ENCODE measurements at places on chromosomes 5 and 9.

DNA sequence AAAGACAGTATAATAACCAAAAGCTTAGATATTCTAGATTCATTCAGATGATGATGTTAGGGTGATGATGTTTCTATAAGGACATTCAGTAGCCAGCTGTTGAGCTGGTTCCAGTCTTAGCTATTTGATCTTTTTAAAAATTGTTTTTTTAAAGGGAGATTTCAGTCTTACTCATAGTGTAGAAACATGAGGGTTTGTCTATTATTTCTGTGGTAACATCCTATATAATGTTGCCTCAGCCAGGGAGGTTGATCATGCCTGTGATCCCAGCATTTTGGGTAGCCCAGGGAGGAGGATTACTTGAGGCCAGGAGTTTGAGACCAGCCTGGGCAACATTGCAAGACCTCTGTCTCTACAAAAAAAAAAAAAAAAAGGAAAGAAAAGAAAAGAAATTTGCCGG, 167.8 kb downstream of the DOCK2 start:
- no peak for DNase-seq

DNA sequence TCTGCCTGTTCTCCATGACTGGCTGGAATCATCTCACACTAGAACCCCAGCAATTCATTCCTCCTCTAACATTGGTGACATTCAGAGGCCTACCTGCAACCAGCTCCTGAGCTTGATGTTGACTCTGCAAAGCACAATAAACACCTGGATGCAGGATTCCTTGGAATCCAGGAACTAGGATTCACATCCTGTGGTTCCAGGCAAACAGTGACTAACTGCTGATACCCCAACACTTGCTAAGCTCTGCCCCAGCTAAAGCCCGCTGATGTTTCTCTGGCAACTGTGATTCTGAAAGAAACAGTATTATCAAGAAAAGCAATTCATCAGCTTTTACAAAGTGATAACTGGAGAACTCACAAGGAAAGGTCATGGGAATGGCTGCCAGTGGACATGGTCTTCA, 29.2 kb downstream of the SUSD1 start:
- DNase-seq: no peak

DNA sequence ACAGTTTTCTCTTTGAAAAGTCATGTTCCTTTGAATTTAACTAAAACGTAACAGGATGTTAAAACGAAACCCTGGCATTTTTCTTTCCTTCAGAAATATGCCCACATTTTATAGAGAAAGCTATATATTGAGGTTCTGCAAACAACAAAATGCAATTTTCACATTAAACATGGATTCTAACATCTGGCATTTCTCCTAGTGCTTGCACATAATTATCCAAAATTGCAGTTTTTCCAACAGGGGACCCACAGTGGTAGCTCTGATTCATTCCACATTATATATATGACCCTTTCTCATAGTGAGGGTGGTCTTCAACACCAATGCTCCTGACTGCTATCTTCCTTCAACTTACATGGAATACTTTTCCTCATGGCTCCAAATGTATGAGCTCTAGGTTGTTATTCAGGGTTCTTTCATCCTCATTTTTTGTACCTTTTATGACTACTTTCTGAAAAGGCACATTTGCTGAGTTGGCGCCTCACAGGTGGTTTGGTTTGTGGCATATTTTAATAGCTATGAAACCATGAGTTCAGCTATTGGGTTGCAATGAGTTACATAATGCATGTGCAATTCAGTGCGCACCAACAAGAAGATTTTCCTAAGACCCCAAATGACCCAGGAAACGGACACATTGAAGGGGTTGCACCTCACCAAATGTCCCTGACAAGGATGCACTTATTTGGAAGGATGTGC, 551.7 kb downstream of the RAB3C start:
- no peak for DNase-seq

DNA sequence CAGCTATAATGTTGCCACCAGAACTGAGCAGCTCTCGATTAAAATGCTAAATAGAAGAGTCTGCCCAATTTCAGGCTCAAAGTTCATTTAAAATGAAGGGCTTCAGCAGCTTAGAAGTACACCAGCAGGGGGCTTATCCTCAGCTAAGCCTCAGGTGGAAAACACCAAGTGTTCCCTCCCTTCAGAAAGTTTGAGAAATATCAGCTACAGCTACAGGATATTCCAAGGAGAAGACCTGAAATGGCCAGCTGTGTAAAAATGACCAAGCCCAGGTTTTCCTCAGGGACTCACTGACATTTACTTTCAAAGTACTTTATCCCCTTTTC, 395.4 kb downstream of the DTWD2 start:
- no peak for DNase-seq

DNA sequence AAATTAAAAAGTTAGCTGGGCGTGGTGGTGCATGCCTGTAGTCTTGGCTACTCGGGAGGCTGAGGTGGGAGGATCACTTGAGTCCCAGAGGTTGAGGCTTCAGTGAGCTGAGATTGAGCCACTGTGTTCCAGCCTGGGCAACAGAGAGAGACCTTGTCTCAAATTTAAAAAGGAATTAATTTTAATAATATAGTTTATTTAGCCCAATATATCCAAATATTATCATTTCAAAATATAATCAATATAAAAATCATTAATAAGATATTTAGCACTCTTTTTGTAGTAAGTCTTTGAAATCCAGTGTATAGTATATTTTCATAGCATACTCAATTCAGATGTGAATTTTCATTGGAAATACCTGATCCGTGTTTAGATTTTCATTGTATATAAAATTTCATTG, 43.2 kb upstream of the ORM1 start:
- no peak for DNase-seq

DNA sequence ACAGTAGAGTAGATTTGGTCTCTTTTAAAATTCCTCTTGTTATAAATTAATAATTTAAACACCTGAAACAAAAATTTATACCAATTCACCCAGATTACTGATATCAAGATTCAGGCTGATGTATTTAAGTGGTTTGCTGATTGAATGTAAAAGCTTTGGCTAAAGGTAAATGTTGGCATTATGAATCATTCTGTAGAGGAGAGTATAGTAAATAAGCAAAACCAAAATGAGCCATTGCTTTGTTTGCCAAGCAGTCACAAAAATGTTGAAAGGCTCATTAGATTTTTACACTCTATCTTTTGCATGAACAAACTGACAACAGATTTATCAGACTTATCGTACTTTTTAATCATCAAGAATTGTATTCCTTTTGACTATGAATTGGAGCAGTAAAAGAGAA, 332.6 kb downstream of the FAM170A start:
- DNase-seq: no peak

- DNase-seq: peak; percentile 60
Observed at GRCh38 chr5:93578813-93579691, 2.0 kb downstream of the NR2F1-AS1 start.

DNA sequence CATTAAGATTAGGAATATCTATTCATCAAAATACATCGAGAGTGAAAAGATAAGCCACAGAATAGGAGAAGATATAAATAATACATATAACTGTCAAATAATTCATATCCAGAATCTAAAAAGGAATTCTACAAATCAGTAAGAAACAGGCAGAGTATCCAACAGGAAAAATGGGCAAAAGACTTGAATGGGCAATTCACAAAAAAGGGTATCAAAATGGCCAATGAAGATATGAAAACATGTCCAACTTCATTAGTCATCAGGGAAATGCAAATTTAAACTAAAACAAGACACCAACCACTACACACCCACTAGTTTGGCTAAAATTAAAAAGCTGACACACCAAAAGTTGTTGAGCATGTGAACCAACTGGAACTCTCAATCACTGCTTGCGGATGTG, 206.9 kb upstream of the TBC1D2 start:
- no peak for DNase-seq

GRCh38 chr9:76027861-76028260, 137.4 kb downstream of the PCSK5 start:
- DNase-seq: no peak

DNA sequence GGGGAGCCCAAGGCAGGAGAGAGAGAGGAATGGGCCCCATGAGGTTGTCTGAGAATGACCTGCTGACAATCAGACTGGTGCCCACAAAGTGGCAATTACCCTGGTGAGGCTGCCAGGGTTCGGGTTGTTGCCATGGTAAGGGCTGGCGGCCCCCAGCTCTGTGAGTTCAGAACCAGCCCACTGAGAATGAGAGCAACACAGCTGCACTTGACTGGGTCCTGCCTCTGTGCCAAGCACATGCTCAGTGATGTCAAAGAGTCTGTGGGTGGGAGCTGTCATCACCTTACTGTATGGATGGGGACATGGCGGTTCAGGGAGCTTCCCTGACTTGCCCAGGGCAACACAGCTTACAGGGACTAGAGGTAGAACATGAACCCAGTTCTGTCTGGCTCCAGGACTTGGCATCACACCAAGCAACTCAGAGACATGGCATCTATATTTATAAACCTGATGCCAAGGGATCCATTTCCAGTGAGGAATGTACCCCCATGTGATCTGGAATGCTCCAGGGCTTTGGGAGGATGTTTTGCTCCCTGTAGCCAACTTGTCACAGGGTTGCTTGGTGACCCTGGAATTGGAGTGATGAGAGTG, 38.2 kb upstream of the TEX48 start:
- no peak for DNase-seq

DNA sequence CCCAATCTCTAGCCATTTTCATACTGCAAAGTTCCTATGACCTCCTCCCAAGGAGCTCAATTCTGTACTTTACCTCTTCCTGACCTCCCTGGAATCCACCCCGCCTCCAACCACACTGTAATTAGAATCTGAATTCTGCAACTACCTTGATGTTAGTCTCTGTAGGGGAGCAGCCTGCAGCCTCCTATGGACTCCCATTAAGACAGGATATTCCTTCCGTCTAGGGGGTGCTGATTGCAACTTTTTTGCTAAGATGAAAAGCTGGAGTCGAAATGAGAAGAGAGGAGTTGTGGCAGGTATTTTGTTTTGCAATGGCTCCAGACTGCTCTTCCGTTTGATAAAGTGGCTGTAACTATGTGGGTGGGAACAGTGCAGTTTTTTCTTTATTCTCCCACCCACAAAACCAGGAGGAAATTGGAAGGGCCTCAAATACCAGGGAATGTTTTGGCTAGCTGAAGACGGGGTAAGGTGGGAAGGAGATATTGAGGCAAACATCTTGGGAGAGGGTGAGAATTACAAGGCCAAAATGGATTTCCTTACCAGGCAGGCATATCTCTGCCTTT, 23.8 kb downstream of the ANXA2R start:
- no peak for DNase-seq

DNA sequence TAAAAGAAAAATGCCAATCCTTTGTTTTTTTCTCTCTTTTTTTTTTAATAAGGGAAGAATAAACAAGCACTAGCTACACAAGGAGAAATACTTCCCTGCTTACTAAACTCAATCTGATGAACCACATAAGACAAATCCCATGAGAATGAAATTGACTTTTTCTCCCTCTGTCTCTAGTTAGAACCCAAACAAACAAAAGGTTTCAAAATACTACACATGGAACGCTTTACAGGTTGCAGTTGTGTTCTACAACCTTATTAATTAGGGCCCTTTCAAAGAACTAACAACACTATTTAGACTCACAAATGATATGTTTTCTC, 124.5 kb downstream of the PDE4D start:
- DNase-seq: no peak

GRCh38 chr5:116626272-116626723, 51.7 kb upstream of the SEMA6A start:
- DNase-seq: no peak

- DNase-seq: no peak
Observed at GRCh38 chr9:84922051-84922450, 252.5 kb downstream of the NTRK2 start.

DNA sequence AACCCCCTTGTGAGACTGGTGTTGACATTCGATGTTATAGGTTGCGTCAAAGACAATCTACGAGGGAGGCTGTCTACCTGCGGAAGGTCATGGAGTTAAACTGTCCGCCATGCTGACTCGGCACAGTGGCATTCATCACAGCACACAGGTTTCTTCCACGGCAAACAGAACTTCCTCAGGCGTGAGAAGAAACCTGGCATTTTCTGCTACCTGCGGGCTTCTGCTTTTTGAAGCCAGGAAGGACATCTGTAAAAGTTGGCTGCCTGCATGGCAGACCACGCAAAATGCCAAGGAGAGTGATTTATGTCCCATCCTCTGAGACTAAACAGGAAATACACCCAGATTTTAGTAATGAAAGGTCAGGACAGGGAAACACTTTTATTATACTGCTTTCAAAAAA, 809.8 kb upstream of the NUDT12 start:
- no peak for DNase-seq

DNA sequence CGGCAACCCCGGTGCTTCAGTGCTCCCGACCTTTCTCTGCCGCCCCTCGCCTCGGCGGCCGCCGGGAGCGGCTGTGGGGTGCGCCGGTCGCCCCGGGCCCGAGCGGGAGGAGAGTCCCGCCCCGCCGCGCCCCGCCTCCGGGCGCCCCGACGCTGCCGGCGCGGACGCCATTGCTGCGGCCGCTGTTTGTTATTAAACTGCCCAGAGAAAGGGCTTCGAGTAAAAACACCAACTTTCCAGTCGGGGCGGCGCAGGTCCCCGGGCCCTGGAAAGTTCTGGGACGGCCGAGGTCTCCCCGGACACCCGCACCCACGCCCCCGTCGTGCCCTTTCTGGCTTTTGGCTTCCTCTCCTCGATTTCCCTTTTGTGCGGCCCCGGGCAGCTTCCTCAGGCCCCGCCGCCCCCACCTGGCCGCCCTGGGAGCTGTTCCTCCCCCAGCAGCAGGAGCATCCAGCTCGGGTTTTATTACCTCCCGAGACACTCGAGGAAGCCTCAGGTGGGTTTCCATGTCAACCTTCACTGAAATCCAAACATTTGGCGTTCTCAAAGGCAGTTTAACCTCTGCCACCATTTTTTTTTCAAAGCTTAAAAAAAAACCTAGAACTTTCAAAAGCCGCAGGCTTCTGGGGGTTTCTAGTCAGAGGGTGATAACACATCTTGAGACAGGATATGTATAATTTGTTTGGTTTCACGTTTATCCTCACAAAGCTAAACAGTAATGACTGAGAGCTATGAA, 334.4 kb downstream of the CWC27 start:
- peak; percentile 34 for DNase-seq

DNA sequence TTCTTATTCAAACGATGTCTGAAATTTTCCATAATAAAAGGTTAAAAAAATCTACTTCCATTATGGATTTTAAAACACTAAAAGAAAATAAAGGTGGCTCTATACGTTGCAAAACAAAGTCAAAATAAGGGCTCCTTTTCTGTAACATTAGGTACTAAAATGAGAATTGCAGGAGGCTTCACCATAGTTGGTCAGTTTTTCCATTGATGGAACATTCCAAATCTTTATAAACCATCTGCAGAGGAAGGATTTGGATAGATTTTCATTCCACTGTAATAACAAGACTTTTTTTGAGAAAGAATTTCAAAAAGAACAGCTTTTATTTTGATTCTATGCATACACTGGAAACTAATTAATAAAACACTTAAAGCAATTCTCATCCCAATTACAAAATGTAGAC, 145.6 kb downstream of the LURAP1L start:
- DNase-seq: no peak

All from AML-193 (cell line).